ENCODE measurements at places on chromosomes 7 and 10.
A peak's percentile ranks its signal among the peaks of the same experiment; 100 is the strongest.

- DNase-seq: no peak
Measured at GRCh38 chr7:26208040-26208439, 6.5 kb downstream of the CBX3 start.

DNA sequence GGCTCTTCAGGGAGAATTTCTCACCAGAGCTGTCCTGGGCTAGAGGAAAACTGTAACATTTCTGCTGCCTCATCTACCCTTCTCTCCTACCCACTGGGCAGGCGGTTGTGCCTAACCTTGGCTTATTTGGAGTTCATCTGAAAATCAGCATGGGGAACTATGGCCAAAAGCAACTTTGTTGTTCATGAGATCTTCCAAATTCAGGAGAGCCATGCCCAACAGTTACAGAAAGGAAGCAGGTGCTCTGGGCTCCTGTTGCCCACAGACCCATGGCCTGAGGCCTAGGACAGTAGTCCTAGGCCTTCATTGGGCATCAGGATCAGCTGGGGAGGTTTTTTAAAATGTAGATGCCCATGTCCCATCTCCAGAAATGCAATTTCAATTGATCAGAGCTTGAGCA is 85.2 kb downstream of the GRID1 start:
- DNase-seq: no peak

DNA sequence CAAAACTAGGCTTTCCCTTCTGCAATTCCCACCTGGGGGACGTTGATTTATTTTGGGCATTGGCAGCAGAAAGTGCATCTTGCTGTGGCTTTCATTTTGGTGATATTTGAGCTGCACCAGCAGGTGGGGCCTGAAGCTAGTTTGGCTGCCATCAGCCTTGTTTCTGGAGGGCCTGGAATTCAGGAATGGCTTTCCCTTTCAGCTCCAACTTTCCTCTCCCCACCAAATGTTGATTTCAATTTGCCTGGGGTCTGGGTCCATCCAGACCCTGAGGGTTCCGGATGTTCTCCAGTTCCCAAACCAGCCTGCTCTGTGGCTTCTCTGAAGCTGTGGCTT is 640.4 kb downstream of the TYW1 start:
- no peak for DNase-seq

- no peak for DNase-seq
Measured at GRCh38 chr10:484441-484924, 205.0 kb downstream of the DIP2C start.

DNA sequence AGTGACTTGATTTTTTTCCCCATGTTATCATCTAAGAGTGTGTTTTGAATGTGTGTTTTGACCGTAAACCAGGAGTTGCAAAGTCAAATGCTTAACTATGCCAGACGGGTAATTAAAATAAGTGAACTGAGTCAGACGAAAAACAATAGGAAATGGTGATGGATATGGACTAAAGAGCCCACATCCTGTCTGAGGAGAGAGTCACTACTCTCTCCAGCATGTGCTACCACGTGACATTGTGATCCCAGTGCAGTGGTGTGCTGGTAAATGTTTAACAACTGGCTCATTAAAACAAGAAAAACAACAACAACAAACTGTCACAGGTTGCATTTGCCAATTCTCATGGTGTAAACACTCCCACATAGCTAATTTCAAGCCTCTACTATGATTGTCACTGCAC is 164.3 kb downstream of the SUGCT start:
- DNase-seq: no peak

DNA sequence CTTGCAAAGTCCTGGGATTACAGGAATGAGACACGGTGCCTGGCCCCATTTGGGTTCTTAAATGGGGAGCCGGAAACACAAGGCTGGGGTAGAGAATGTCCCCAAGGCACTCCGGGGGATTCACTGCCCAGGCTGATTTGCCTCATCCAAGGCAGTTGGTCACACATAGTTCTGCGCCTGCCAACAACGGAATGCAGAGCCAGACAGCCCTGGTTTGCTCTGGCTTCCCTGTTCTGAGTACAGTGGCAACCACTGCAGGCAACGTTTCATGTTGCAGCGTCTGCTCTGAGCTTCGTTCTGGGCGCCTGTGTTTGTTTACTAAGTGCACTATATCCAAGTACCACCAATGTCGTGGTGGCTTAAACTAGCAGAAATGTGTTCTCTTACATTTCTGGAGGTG is 61.7 kb upstream of the C1QL3 start:
- no peak for DNase-seq

DNA sequence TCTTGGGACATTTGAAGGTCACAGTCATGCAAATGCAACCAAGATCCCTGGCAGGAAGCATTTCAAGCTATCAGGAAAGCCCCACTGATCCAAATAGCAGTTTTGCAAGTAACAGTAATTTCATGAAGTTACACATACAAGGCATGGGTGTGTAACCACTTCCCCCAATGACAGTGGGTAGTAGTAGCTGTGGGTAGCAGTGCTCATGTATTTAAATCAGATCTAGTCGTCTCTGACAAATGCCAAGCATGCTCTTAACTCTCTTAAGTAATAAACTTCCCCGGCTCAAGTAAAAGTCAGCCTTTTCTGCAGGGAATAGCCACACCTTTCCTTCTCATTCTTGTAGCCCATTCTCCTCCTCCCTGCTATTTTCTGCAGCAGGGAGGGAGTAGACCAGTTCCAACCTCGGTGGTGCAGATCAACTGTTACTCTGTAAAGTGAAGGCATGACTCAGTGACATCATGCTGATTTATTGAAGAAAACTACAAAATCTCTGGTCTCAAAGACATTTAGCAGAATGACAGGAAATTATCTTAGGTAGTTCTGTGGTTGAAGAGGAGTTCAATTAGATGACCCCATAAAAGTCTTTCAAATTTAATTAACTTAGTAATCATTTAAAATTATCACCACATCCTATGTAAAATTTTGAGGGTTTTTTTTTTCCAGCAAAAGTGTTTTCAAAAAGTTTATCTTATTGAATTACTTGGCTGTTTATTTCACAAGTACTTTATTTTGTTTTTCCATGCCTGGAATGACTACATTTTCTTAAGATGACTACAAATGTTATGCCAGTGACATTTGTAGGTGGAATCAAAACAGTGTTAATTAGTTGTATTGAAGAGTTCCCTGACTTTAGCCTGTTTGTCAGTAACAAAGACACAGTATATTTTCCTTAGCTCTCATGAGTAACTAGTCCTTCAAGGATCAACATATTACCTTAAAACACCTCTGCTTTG is 568.3 kb downstream of the INHBA start:
- DNase-seq: no peak

DNA sequence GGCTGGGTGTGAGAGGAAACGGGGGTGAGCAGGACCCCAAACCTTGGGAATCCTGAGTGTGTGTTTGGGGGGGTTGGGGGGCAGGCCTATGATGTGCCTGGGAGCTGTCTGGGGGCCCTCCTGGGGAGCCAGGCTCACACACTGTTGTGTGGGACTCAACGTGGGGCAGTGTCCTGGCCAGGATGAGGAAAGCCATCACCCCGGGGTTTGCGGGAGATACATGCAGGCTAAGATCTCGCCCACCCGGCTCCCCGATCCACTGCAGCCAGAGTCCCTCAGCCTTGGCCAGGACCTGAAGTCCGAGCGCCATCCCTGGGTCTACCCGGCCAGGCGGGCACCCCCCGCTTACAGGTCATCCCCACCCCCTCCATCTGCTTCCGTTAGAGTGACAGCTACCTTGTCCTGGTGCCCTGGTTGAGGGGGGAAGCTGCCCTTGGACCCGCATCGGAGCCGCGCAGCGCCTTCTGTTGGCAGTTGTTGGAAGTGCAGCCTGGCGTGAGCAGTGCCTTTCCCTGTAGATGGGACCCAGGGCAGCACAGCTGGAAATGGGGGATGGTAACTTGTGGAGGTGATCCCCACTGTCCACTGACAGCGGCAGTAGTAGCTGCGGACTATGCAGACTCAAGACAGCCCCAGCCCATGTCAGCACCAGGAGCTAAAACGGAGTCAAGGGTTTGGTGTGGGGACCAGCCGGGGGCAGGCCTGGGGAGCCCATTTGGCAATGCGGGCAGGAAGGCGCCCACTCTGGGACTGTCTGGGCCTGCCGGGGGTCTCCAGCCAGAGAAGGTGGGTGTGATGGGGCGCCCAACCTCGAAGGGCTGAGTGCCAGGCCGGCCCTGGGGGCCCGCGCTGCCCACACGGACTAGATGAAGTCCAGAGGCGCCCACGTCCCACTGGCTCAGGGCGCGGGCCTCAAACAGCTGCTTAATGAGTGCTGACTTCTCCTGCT is 885.6 kb upstream of the ZNF722 start:
- no peak for DNase-seq

DNA sequence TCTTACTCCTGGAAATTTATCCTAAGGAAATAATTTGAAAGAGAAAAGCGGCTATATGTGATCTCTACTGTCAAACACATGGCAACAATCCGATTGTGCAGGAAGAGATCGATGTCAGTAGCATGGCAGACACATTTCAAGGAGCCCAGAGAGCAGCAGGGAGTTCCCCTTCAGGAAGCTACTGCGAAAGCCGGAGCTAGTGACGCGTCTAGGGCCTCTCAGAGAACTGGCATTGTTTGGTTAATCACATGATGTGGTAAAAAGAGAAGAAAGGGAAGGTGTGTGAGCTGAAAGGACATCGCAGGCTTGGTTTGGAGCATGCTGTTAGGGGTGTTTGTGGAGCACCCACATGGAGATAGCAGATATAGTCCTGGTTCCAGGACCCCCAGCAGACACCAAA is 74.9 kb downstream of the BEND7 start:
- DNase-seq: no peak

DNA sequence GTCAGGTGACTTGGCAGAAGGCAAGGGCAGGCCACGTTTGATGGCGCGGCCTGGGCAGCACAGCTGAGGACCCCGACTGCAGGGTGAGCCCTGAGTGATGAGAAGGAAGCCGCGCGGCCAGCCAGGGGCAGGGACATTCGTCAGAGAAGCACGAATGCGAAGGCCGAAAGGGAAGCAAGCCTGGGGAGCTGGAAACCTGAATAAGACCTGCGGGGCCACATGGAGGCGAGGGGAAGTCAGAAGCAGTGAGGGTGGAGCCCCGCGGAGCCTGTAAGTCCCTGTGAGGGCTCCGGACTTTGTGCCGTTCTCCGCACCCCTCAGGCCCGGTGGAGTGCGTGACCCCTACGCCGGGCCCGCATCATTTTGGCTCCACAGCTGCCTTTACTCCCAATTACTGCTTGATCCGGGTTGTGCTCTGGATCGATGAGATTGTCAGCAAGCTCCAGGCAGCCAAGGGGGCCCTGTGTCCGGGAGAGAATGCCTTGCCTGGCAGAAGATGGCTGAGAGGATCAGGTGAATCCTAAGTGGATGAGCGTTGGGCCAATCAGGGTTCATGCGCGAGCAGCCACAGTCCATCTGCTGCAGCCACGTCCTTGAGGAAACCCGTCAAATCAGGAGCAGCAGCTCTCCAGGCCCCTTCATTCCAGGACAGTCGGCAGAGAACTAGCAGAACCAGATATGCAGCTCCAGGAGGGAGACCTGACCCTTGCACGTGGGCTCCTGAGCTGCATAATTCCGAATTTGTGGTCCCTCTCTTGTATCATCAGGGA is 293.3 kb upstream of the SHH start:
- no peak for DNase-seq

GRCh38 chr10:88802523-88803285 is at the start of gene LIPM:
Gene LIPM, plus strand, starts transcription at chr10:88802730. Its CDS starts 167 bp downstream, at chr10:88802897.
- DNase-seq: no peak

- DNase-seq: no peak
Measured at GRCh38 chr7:151012911-151013347, 11.4 kb downstream of the ATG9B start.

- peak; percentile 40 for DNase-seq
Measured at GRCh38 chr10:100482181-100482833, 19.5 kb downstream of the WNT8B start.

DNA sequence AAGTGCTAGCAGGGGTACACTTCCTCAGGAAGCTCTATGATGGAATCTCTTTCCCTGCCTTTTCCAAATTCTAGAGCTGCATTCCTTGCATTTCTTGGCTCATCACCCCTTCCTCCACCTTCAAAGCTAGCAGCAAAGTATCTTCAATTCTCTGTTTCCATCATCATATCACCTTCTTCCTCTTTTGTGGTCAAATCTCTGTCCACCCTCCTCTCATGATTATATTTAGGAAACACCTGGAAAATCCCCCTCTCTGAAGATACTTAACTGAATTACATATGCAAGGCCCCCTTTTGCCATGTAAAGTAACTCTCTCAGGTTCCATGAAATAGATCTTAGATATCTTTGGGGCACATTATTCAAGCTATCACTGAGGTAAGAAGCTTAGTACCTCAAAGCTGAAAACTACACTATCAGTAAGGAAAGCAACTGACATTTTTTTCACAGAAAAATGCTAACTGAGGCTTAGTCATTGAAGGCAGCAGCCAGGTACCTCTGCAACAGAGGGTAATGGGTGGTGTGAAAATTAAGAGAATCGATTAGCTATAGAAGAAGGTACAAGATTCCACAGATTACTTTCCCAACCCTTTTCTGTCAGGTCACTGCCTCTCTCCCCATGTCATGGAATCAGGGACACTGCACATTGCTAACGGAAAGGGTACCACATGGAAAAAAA is 197.3 kb downstream of the MACC1 start:
- DNase-seq: no peak

DNA sequence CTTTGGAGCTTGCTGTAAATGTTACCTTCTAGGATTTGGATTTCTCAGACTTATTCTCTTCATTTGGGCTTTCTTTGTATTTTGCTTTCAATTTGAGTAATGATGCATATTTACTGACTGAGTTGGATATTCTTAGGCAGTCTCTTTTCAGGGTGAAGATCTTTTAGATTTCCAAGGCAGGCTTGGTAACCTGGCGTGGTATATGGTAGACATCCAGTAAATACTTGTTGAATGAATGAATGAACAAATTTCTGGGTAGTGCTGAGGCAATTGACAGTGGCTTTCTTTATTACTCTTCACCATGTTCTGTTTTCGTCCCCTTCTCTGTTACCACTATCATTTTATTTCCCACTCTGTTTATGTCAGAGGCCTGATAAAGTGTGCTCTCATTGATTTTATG is 27.1 kb downstream of the BBS9 start:
- no peak for DNase-seq

GRCh38 chr7:4842319-4843064 is 19.3 kb downstream of the PAPOLB start:
- DNase-seq: no peak

DNA sequence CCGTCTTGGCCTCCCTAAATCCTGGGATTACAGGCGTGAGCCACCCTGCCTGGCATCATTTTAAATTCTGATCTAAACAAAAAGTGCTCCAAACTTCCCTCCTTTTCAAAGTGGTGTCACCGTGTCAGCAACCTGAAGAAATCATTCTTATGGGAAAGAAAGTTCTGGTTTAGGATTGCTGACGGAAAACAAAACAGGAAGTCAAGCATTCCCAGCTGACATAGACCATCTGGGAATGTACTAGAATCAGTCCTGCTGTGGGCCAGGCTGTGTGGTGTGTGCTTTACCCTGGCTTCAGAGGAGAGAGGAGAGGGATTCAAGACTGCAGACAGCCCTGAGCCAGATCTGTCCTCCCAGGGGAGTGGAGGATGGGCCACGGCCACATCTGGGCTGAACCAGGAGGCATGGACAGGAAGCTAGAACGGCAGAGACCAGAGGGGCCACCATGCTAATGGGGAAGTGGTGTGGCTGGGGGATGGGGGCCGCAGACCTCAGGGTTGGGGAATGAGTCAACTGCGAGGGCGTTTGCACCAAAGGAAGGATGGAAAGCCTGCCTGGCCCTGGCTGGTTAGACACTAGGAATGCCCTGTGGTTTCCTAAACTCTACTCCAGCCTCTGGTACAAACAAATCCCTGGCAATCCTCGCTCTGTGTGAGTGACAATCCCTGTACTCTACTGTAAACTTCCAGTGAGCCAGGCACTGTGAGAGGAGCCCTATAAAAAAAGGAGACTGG is 16.7 kb upstream of the CLIP2 start:
- DNase-seq: no peak

GRCh38 chr10:131247873-131248272 is 63.6 kb downstream of the TCERG1L start:
- no peak for DNase-seq
